MM.1S (cell line): ENCODE measurements at places on chromosomes 16 and 17.
A peak's percentile ranks its signal among the peaks of the same experiment; 100 is the strongest.

- DNase-seq, result no peak
- H3K4me3 ChIP-seq, result no peak overlapping the region
- peaks cover 10% of the 10 kb centered on the region; the same call in 1 of the 2 replicates for H3K4me1 ChIP-seq
These were observed 2.8 kb downstream of the BRD7 start for GRCh38 chr16:50365791-50366575.

DNA sequence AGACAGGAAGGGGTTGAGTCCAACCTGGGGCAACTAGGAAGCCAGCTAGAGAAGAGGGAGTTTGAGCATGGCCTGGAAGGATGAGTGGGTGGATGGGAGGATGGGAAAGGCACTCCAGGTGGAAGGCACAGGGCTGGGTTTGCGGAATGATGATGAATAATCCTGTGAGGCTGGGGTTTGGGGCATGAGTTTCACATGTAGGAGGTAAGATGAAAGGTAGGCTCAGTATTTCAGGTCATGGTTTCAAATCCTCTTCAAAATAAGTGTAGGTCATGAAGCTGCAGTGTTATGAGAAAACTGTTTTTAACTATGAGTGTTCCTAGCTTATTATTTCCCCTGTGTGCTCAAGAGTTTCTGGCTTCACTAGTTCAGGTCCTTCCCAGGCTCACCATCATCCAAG lies 130.3 kb downstream of the SKAP1 start:
- DNase-seq, result peak; percentile 37
- H3K4me1 ChIP-seq, result peaks cover 58% of the 10 kb centered on the region
- peak overlapping the region; percentile 71 for H3K27ac ChIP-seq
- H3K4me3 ChIP-seq, result no peak overlapping the region
- H3K36me3 ChIP-seq, result no peaks in the 10 kb centered on the region

- H3K27ac ChIP-seq, result no peak overlapping the region
- H3K27me3 ChIP-seq, result peaks cover 89% of the 10 kb centered on the region
- H3K4me1 ChIP-seq, result no peaks in the 10 kb centered on the region
- no peak for DNase-seq
- H3K36me3 ChIP-seq, result no peaks in the 10 kb centered on the region
- no peak overlapping the region for H3K4me3 ChIP-seq
These were observed 27.3 kb downstream of the SRCIN1 start for GRCh38 chr17:38578229-38579082.

DNA sequence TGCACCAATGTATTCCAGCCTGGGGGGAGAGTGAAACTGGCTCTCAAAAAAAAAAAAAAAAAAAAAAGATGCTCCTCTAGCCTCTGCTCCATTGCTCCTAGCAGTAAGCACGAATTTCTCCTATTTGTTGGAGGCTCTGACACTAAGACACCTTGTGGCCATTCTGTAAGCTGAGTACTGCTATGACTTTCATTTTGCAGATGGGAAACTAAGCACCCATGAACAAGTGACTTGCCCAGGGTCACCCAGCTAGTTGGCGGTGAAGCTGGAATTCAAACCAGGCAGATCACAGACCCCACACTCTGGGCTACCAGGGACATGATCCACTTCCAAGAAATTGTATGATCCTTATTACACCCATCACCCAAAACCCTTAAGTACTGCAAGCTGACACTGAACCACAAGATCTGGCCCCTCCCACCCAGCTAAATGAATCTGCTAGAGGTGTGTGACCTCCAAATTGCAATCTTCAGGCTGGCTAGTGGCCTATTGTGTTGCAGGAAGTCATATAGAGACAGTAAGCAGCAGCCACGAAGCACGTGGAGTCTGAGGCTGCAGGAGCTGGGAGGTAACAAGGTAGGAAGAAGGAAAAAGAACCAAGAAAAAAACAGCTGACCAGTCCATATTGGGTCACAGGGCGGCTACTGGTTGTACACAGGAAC lies 209.4 kb downstream of the XYLT1 start:
- no peak overlapping the region for H3K4me3 ChIP-seq
- DNase-seq, result peak; percentile 74
- H3K27ac ChIP-seq, result peak overlapping the region; percentile 36; the same call in 1 of the 2 replicates
- H3K4me1 ChIP-seq, result peaks cover 42% of the 10 kb centered on the region

GRCh38 chr16:70701036-70701435 lies 15.2 kb upstream of the MTSS2 start:
- no peak overlapping the region for H3K27ac ChIP-seq
- no peak overlapping the region for H3K4me3 ChIP-seq
- no peak for DNase-seq
- H3K36me3 ChIP-seq, result no peaks in the 10 kb centered on the region
- no peaks in the 10 kb centered on the region for H3K27me3 ChIP-seq
- H3K4me1 ChIP-seq, result no peaks in the 10 kb centered on the region

DNA sequence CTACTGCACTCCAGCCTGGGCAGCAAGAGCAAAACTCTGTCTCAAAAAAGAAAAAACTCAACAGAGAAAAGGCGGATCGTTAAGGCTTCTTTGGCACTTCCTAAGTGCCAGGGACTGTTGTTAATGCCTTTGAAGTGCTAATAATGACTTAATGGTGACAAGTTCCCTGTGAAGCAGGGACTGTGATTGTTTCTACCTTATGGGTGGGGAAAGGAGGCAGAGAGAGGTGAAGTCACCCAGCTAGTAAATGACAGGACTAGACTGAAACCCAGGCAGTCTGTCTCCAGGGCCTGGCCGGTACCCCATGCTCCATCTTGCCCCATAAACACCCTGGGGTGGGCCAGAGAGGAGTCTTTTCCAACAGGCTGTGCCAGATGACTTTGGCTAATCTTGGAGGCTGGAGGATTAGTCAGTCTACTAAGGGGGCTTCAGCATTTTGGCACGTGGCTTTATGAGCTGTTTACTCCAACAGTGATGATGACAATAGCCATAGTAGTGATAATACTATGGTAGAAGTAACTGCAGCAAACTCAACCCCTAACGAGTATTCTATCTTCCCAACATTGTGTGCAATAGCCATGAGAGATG lies 26.9 kb downstream of the ABCC1 start:
- H3K27me3 ChIP-seq, result no peaks in the 10 kb centered on the region
- no peaks in the 10 kb centered on the region for H3K36me3 ChIP-seq
- no peaks in the 10 kb centered on the region for H3K4me1 ChIP-seq

DNA sequence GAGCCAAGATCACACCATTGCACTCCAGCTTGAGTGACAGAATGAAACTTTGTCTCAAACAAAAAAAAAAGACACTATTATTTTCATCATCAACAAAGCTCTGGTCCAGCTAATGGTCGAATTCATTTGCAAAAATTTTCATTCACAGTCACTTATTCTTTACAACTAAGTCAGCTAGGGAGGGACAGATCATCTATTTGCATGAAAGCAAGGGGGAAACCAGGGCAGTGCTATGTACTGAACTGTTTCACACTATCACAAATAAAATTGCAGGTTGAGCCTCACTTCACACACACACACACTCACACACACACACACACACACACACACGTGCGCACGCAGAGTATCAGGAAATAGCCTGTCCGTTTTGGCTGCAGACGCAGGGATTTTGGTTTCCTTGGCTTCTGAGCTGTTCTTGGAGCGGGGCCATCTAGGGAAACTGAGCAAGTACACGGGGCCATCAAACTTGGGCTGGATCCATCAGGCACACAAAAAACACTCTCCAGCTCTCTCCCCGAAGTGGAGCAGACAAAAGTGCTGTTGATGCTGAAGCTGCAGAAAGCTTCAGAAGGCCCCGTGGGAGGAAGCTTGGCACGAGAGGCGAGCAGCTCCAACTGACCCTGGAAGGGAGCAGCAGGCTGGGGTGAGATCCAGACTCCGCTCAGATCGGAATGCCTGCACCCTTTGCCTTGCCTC lies 44.3 kb upstream of the HELZ start:
- no peaks in the 10 kb centered on the region for H3K4me1 ChIP-seq
- H3K4me3 ChIP-seq, result no peak overlapping the region
- H3K27ac ChIP-seq, result no peak overlapping the region
- DNase-seq, result no peak

DNA sequence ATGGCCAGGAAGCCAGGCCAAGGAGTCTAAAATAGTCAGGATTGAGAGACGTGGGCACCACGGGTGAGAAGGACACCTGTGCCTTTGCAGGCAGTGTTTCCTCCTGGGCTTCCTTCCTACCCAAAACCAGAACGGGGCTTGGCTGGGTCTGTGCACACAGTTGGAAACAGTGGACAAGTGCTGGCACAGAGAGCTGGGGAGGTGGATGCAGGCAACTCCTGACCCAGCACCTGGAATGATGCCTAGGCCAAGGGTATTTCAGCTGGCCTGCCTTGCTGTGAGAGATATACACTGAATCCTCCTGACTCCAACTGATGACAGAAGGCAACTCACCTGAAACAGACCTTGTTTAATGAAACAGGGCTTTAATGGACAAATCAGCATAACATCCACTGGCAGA lies 186.2 kb downstream of the SLC39A11 start:
- no peaks in the 10 kb centered on the region for H3K36me3 ChIP-seq
- DNase-seq, result no peak
- no peaks in the 10 kb centered on the region for H3K4me1 ChIP-seq
- H3K27me3 ChIP-seq, result no peaks in the 10 kb centered on the region

- H3K27ac ChIP-seq, result no peak overlapping the region
- no peak overlapping the region for H3K4me3 ChIP-seq
- H3K27me3 ChIP-seq, result no peaks in the 10 kb centered on the region
- no peak for DNase-seq
- no peaks in the 10 kb centered on the region for H3K36me3 ChIP-seq
These were observed 55.2 kb downstream of the ARSG start for GRCh38 chr17:68346448-68346847.

GRCh38 chr17:46742565-46743270 lies 75.8 kb downstream of the WNT3 start:
- no peaks in the 10 kb centered on the region for H3K27me3 ChIP-seq
- no peaks in the 10 kb centered on the region for H3K36me3 ChIP-seq
- no peak for DNase-seq
- no peak overlapping the region for H3K4me3 ChIP-seq
- H3K4me1 ChIP-seq, result no peaks in the 10 kb centered on the region

GRCh38 chr16:57624806-57625500 lies 3.5 kb upstream of the ADGRG1 start:
- H3K27ac ChIP-seq, result no peak overlapping the region
- no peak overlapping the region for H3K4me3 ChIP-seq
- H3K36me3 ChIP-seq, result no peaks in the 10 kb centered on the region
- DNase-seq, result no peak

DNA sequence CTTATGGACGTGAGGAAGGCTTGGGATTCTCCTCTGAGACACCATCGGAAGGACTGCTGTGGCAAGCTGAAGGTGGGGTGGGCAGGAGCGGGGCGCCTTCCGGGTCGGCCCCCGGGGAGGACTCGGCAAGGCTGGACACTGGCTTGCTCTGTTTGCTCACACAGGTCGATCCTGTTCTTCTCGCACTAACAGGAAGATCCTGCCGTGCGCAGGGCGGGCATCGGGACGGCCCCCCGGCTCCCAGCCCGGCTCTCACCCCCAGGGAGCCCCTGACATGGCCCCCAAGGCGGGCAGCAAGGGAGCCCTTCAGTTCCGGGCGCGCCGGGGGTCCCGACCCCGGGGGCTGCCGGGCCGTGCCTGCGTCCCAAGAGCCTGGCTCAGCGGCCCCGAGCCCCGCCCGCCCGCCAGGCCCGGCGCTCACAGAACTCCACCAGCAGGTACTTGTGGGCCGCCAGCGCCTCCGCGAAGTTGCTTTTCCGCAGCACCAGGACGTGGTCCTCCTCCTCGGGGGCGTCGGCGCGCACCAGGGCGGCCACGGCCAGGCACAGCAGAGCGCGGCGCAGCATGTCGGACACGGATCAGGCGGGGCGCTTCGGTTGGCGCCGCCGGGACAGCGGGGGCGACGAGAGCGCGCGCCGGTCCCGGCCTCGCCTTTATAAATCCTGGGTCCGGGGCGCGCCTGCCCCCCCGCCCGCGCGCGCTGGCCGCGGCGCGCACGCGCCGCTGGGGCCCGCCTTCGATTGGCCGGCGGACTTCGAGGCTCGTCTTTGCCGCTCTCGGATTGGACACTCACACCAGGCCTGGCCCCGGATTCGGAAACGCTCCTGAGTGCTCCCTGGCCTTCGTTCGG lies at the start of gene P4HB:
Gene P4HB, minus strand, starts transcription at position 630 of the 850 bp plus-strand sequence. Its CDS starts 64 bp downstream, at position 566.
- H3K27ac ChIP-seq, result peak within 1 kb of the TSS; percentile 97
- H3K27me3 ChIP-seq, result no peaks in the 10 kb centered on the region
- H3K36me3 ChIP-seq, result peaks cover 9% of the 10 kb centered on the region

- peak overlapping the region; percentile 52 for H3K4me3 ChIP-seq
- no peaks in the 10 kb centered on the region for H3K27me3 ChIP-seq
- peak overlapping the region; percentile 75 for H3K27ac ChIP-seq
- no peaks in the 10 kb centered on the region for H3K36me3 ChIP-seq
- peaks cover 54% of the 10 kb centered on the region for H3K4me1 ChIP-seq
These were observed 49.9 kb upstream of the CPNE2 start for GRCh38 chr16:57042157-57043111.

DNA sequence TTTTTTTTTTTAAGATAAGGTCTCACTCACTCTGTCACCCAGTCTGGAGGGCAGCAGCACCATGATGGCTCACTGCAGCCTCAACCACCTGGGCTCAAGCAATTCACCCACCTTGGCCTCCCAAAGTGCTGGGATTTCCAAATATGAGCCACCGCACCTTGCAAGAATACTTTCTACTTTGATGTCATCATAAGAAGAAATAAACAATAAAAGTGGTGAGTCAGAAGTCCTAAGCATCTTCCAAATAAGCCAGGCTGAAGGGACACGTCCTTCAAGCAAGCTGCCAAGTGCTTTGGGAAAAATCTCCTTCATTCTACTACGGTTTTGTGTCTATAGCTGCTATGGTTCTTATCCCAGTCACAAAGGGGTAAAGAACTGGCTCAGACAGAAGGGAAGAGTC lies 20.3 kb downstream of the HASPIN start:
- no peaks in the 10 kb centered on the region for H3K4me1 ChIP-seq
- no peak overlapping the region for H3K27ac ChIP-seq
- H3K27me3 ChIP-seq, result no peaks in the 10 kb centered on the region
- no peak for DNase-seq
- no peaks in the 10 kb centered on the region for H3K36me3 ChIP-seq

- H3K27me3 ChIP-seq, result no peaks in the 10 kb centered on the region
- H3K4me1 ChIP-seq, result 0 out of 2 replicates have a peak, but pooled peaks cover 7% of the 10 kb centered on the region
- H3K36me3 ChIP-seq, result no peaks in the 10 kb centered on the region
These were observed 2.4 kb downstream of the FXR2 start for GRCh38 chr17:7612294-7612640.

DNA sequence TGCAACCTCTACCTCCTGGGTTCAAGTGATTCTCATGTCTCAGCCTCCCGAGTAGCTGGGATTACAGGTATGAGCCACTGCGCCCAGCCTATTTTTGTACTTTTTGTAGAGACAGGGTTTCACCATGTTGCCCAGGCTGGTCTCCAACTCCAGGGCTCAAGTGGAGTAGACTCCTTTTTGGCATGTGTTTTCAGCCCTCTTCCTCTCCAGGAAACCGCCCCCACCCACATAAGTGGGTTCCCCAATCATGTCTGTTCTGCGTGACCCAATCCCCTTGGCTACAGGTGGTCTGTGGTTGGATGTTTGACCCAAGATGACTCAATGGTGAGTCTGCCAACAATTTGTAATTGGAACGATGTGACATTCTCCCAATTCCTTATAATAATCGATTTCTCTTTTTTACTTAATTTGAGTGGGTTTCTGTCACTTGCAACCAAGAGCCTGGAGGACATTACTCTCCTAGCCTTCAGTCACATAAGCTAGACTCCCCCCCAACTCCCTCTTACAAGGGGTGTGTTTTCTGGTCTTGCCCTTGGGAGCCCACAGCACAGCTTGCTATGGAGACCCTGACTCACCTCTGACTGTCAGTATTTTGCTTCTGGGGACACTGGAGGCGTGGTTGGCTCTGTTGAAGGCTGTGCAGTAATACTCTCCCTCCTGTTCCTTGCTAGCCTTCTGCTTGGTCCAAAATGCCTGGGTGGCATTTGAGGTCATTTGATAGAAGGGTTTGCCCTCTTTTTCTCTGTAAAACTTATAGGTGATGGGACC lies 34.9 kb downstream of the PECAM1 start:
- no peak for DNase-seq
- H3K4me1 ChIP-seq, result no peaks in the 10 kb centered on the region
- H3K36me3 ChIP-seq, result no peaks in the 10 kb centered on the region
- H3K27ac ChIP-seq, result no peak overlapping the region

- H3K27me3 ChIP-seq, result no peaks in the 10 kb centered on the region
- no peak overlapping the region for H3K27ac ChIP-seq
- no peaks in the 10 kb centered on the region for H3K36me3 ChIP-seq
- no peak overlapping the region for H3K4me3 ChIP-seq
These were observed 18.6 kb downstream of the CDH16 start for GRCh38 chr16:66899945-66900710.
